Activated CD4-positive, CD25-positive, alpha-beta regulatory T cell (primary cell): ENCODE measurements at places on chromosomes 16 and 17.

DNA sequence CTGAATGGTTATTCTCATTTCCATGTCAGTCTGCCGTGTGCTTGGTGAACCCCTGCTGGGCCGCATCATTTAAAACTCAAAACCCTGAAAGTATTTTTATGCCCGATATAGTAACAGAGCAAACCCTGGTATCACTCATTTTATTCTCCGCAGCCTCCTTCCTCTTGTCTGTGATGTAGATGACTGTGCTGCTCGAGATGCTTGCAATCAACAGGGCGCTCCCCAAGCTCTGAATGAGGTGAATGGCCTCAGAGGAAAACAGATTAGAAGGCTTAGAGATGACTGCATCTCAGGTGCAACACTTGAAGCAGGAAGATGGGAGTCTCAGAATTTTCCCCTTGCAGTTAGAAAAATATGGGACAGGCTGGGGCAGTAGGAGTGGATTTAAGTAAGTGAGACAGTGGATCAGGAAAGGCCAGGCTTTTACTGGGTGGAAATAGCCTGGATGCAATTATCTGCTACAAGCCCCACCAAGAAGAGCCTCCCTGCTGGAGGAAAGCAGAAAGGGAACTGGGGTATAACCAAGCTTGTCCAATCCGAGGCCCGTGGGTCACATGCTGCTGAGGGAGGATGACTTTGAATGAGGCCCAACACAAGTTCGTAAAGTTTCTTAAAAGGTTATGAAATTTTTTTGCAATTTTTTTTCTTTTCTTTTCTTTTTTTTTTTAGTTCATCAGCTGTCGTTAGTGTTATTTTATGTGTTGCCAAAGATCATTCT is 166.9 kb downstream of the CDH13 start:
- DNase-seq: no peak

GRCh38 chr16:86956437-86956836 is 360.8 kb downstream of the C16orf95 start:
- no peak for DNase-seq

- no peak for DNase-seq
Observed at GRCh38 chr16:60553090-60553757, 1483.0 kb downstream of the CDH8 start.

- no peak for DNase-seq
Observed at GRCh38 chr17:17965152-17965721, 7.0 kb downstream of the TOM1L2 start.

- no peak for DNase-seq
Observed at GRCh38 chr16:21324267-21324666, 46.2 kb upstream of the CRYM start.

GRCh38 chr16:27452569-27453493 is 50.9 kb downstream of the IL21R start:
- no peak for DNase-seq

- no peak for DNase-seq
Observed at GRCh38 chr16:58882292-58882691, 148.2 kb upstream of the GOT2 start.

- no peak for DNase-seq
Observed at GRCh38 chr17:17315142-17315821, 12.1 kb downstream of the NT5M start.

DNA sequence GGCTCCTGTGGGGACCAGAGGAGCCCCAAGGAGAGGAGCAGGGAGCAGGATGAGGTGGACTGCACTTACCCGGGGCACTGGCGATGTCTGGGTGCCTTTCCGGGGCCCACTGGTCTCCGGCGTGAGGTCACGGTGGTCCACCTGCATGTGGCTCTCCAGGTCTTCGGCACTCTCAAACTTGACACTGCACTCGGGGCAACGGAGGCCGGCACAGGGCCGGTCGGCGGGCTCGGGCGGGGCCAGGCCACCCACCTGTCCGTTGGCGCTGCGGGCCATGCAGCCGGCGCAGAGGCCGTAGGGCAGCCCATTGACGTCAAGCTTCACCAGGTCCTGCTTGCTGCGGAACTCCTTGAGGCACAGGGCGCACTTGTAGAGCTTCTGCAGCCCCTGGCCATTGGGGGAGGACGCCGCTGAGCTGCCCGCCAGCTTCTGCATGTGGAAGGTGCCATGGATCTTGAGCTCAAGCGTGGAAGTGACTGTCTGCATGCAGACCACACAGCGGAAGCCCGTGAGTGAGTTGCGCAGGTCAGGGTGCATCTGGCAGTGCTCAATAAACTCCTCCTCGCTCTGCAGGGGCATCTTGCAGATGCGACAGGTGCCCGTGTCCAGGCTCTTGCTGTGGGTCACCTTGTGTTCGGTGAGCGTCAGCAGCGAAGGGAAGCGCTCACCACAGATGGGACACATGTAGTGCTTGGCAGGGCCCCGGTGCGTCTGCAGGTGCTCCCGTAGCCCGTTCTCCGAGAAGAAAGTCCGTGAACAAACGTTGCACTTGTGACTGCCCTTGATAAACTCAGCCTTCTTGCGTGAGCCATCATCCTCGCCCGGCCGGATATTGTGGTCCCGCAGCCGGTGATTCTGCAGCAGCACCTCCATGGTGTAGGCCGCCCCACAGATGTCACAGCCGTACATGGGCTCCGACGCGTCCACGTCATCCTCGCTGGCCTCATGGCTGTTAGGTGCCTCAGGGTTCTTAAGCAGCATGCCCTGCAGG is 220.0 kb downstream of the ZNF423 start:
- DNase-seq: no peak

DNA sequence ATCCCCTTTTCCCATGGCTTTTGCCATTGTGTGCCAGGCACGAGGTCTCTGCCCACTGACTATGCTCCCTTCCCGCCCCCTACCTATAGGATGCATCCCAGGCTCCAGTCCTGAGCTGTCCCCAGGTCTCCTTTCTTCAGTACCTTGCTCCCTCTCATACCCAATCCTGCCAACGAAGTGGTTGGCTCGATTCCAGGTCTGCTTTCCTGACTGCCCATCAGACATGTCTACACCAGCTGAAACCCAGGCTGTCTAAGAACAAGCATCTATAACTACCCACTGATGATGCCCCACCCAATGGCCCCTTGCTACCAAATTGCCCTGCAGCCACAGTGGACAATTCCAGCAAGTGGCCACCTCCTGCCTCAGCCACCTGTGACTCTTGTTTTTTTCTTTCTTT is 479.1 kb downstream of the SOX9 start:
- no peak for DNase-seq

DNA sequence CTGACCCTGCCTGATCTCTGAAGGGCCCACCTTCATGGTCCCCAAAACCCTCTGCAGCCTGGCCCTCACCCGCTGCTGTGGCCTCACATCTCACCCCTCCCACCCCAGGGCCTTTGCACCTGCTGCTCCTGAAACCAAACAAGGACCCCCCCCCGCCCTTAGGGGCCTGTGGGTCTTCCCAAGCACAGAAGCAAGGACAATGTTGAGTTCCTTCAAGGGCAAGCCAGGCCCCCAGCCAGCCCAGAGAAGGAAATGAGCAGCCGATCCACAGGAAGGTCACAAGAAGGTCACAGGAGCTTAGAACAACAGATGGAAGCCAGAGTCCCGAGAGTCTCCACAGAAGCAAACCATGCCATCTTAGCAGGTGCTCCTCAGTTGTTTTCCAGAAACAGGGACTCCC is 493 bp upstream of the PDE6G start:
- no peak for DNase-seq
